Choroid plexus epithelial cell (primary cell): ENCODE measurements at places on chromosomes 5 and 9.

DNA sequence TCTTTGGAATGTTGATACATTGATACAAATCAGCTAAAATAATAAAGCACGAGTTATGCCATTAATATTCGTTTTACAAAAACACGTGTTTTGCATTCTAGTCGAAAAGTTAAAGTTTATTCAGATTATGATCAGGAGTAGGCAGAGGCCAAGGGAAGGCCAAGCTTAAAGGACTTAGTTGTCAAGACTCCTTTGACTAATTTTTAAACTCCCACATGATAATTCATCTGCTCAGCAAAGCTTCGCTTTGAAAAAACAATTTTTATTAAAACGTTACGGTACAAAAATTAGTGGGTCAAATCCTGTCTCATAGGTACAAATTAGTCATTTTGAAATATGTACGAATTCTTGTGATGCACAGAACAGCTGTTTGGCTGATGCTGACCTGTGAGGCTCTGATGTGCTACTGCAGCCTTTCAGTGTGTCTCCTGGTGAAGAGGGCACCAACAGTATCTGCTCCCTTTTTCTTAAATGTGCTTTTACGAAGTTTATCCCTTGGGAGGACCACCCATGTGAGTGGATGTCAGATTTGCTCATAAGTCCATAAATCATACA is 23.0 kb upstream of the NR3C1 start:
- no peak for DNase-seq

DNA sequence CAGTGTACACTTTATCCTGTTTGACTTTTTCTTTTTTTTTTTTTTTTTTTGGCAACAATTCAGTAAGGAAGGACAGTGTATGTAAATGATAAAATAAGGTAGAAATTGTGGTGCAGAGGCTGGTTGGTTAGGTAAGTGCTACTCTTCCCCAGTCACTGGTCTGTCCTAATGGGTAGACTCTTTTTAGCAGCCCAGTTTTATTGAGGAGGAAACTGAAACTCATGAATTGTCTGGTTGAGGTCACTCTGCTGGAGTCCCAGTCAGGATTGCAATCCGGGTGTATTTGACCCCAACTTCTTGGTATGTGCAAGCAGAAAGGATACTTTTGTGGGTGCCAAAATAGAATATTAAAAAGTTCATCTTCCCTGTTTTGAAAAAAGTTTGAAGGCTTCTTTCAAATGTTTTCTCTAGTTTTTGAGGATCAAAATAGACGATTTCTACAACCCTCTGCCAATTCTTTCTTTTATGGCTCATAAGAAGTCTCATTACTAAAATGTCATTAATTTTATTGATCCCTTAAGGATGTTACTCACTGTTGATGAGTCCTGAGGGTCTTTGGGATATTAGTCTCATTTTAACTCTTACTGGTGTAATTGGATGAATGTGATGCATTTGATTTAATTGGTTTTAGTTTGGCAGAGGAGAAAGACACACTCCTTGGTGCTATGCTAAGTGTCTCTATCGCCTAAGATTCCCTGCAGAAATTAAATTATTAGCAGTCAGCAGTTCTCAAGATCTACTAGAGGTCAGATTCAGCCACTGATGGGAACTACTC is 171.9 kb downstream of the KDM4C start:
- peak; percentile 43 for DNase-seq

GRCh38 chr5:69364414-69364813 is 4.9 kb downstream of the AK6 start:
- DNase-seq = peak; percentile 54

- peak; percentile 66 for DNase-seq
These were observed 1.9 kb upstream of the FST start for GRCh38 chr5:53478411-53479044.

GRCh38 chr5:55226027-55226933 is 835 bp downstream of the MCIDAS start:
- DNase-seq = no peak

DNA sequence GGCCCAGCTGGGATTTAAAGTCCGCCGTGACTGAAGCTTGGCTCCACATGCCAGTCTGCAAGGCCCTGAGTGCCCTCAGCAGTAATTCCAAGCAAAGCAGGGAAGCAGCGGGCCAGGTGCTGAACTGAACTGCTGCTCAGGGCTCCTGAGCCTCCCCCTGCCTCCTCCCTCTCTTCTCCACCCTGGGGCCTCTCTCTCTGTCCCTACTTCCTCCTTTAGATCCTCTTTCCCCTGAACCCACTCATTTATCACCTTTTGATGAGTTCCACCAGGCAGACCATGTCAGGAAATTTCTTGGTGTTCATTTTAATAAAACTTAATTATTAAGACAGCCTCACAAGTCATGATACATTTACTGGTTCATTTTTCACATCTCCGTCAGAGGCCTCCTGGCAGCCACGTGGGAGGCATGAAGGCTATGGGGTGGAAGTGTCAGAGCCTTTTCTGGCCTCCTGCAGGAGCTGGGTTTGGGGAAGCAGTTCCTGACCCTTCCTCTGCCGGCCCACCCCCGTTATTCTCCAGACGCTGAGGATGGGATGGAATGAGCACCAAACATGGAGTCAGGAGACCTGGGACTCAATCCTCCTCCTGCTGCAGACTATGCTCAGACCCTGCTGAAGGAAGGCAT is 32.2 kb upstream of the KCNIP1 start:
- no peak for DNase-seq

GRCh38 chr5:62791059-62791458 is 212.4 kb downstream of the LRRC70 start:
- DNase-seq = peak; percentile 68

DNA sequence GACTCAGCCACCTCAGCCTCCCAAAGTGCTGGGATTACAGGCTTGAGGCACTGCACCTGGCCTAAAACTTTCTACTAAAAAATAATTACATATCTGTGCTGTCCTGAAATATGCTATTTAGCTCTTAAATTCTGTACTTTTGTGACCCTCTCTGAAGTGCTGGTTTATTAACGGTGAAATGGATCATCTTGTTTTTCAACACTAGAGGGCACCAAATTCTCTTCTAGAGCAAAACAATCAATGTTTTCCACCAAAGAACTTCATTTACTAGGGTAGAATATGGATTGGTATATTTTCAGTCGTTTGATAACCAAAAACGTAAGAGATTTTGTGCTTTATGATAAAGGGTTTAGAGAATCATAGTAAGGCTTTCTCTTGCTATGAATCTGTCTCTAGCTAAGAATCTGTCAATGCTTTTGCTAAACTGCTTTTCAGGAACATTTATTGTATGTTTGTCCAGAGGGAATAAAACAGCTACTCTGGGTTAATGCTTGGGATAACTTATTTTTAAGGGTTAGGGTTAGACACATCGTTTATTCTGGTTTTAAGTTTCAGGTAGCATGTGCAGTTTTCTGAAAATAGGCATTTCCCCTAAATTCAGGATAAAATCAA is 63.6 kb downstream of the RNF180 start:
- peak; percentile 65 for DNase-seq

DNA sequence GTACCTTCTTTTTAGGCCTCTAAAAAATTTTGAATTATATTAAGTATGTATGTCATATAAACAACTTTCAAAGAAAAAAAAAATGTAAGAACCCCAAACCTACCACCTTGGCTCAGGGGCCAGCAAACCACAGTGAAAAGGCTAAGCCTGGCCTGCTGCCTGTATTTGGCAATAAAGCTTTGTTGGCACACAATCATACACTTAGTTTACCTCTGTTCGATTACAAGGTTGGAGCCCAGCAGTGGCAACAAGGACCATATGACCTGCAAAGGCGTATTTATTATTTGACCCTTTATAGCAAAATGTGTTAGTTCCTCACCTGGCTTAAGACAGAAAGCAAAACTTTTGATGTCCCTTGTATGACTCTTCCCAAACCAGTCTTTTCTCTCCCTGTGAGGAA is 282.8 kb downstream of the DENND1A start:
- DNase-seq = no peak

DNA sequence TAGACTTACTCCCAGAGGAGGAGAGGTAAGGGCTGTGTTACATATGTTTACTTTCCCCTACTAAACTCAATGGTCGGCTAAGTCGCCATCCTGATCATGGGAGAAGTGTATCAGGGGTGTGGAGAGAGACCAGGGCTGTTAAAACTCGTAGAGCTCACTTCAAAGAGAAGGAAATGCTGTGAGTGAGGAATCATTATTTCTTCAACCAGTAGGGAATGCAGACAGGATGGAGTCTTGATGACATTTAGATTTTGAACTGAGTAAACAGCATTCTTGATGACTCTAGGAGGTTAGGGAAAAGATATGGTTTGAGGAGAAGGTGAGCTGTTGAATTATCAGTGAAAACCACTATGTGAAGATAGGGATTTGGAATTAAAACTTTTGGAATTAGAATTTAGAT is 17.3 kb downstream of the RECK start:
- peak; percentile 35 for DNase-seq

DNA sequence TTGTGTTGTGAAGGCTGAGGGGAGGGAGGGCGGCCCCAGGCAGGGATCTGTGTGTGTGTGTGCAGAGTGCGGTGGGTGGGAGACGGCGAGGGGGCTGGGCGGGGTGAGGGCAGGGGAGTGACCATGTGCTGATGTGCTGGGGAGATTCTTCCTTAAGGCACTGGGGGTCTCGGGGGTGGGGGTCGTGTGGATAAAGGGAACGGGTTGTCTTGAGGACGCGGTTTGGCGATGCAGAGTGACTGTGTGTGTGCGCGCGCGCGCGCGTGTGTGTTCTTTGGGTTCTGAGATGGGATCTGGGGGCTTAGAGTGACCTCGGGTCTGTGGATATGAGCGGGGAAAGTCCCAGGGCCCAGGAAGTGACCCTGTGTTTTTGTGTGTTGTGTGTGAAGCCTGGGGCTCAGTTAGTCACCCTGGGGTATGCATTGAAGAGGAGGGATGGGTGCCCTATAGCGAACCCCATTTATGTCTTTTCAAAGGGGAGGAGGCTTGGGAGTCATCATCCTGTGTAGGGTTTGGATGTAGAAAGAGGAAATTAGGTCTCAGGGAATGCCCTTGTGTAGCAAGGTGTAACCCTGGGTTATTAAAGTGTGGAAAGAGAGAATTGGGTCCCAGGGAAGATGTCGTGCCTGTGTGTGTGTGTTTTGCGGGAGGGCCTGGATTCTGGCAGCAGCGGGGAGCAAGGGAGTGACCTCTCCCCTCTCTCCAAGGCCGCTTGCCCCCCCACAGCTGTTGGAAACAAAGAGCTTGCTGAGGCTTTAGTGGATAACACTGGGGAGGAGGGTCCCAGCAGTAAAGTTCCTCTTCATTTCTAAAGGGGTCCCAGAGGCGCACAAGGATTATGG is 1.4 kb downstream of the TMEFF1 start:
- no peak for DNase-seq

DNA sequence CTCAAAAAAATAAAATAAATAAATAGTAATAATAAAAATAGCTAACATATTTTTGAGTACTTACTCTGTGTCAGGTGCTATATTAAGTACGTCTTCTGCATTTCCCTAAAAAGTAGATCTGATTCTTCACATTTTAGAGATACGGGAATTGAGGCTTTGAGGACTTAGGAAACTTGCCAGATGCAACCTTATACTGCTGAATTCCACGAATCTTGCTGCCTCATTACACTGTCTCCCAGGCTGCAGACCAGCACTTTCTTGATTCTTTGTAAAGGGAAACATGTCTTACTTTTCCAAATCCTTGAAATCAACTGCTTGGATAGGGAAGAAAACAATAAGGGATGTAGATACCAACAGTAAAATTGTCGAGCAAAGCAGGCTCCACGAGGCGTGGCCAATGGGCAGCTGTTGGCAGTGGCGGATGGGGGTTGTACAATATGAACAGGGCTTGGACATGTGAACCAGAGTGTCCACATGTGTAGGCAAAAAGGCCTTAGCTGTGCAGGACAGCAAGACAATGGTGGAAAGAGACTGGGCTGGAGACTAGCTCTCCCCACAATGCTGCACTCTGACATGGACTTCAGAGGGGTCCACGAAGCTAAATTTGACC is 124.3 kb upstream of the RAI14 start:
- peak; percentile 86 for DNase-seq

DNA sequence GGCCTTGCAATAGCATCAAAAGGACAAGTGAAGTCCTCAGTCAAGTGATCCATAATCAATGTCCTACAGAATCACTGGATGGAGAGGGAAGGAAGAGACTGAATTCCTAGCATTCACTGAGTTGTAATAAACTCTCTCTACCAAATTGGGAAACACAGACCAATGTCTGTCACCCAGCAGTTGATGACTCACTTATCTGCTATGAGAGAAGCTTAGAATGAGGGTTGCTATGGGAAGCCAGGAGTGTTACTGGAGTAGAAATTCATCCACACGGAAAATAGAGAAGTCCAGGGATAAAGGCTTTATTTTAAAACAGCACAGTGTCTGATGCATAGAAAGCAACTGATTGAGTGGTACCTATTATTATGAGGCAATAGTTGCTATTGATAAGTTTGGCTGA is 407.4 kb downstream of the BRINP1 start:
- peak; percentile 41 for DNase-seq

DNA sequence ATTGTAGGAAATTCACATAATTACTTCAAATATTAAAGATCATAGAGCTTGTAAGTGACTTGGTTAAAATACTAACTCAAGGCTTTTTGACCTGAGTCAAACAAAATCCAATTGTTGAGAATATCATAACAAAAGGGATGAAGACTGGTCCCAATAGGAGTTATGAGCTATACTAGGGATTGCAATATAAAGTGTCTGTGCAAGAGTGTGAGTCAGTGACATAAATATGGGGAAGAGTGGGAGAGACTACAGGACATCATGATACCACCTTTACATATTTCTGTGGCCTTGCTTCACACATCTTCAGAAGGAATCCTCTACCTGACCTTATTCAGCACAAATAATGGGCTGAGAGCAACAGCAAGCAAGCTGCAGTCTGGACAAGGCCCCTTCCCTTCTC is 180.9 kb upstream of the SLC24A2 start:
- peak; percentile 35 for DNase-seq

DNA sequence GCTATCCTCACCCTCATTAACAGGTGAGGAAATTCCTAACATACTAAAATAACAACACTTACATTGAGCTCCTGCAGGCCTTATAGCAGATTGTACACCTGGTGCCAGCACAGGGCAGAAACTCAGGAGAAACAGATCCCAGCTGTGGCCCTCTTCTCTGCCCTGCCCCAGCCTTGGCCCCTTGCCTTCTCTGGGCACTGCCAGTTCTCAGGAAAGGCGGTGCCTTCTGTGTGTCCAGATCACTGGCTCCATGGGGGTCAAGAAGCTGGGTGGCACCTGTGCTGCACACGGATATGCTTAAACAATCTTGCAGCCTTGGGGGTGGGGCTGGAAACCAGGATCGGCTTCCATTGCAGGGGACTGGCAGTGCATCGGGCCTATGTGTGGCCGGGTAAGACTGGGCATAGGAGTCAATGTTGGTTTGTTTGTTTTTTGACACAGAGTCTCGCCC is 19.3 kb downstream of the KYAT1 start:
- no peak for DNase-seq

- DNase-seq = no peak
These were observed 35.0 kb downstream of the PTTG1 start for GRCh38 chr5:160456480-160457177.

GRCh38 chr9:137593176-137593575 is 2.9 kb upstream of the ZMYND19 start:
- DNase-seq = peak; percentile 54

- peak; percentile 77 for DNase-seq
These were observed 850.2 kb upstream of the NUDT12 start for GRCh38 chr5:104412649-104413240.

DNA sequence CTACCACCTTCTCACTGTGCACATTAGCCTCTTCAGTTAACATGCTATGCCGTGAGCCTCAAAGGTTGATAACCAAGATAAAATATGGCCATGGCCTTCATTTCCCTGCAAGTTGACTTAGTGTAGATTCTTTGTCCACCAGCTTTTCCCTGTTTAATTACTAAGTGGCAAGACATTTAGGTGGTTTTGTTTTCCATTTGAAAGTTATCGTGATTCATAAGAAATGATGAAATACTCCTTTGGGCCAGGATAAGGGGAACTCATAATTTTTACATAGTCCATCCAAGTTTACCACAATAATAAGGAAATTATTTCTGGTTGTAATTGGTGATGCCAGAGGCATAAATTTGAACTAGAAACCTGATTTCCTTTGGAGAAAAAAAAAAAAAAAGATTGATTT is 609.6 kb downstream of the TAF11L14 start:
- no peak for DNase-seq
